ENCODE measurements at places on chromosomes 6 and 20.

DNA sequence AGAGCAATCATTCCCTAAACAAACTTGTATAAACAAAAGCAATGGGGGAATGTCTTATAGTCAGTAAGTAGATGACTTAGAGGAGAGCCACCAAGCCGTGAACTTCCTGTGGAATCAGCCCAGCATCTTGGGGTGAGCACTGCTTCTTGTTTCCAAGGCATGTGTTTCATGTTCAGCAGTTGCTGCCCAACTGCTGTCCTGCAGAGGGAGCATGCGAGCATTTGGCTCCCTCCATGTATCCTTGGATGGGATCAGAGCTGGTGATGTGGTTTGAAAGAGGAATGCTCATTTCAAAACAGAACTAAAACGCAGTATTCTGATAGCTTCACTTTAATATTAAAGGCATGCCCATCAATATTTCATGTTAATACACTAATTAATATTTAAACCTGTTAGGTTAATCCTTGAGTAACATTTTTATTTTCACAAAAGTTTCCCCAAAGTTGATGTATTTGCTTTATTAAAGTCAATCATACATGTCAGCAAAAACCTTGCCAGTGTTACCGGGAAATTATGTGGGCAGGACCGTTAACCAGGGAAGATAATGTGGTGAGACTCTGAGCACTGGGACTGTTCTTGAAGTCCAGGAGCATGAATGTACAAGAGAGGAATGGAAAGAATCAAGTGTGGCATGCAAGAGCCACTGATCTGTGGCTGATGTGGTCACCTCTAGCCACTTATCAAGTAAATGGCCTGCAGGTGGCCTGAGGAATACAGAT lies 172.1 kb upstream of the GGTLC1 start:
- no peak overlapping the region for H3K27ac ChIP-seq
- peak; percentile 3 for DNase-seq
- no peaks in the 10 kb centered on the region for H3K4me1 ChIP-seq
- no peaks in the 10 kb centered on the region for H3K36me3 ChIP-seq
- H3K27me3 ChIP-seq, result no peaks in the 10 kb centered on the region

- H3K4me3 ChIP-seq, result no peak overlapping the region
- H3K4me1 ChIP-seq, result no peaks in the 10 kb centered on the region
- H3K27ac ChIP-seq, result no peak overlapping the region
- H3K27me3 ChIP-seq, result no peaks in the 10 kb centered on the region
- no peak for DNase-seq
These were observed 52.2 kb downstream of the CDC40 start for GRCh38 chr6:110232450-110232849.

DNA sequence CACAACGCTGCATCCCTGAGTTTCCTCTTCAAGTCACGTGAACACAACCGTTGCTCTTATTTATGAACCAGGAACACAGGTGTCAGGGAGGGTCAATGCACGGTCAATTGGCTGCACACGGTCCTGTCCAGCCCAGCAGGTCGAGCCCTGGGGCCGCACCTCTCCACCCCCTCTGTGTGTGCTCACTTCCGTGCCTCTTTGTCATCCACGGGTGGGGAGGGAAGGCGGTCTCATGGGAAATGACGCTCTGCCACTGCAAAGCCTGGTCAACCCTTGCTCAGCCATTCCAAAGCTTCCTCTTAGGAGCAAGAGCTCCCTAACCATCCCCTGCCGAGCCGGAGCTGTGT lies 38.7 kb downstream of the DACT2 start:
- H3K27me3 ChIP-seq, result peaks cover 63% of the 10 kb centered on the region
- no peak overlapping the region for H3K27ac ChIP-seq
- H3K36me3 ChIP-seq, result no peaks in the 10 kb centered on the region
- H3K4me3 ChIP-seq, result no peak overlapping the region

- peak; percentile 32 for DNase-seq
- no peaks in the 10 kb centered on the region for H3K4me1 ChIP-seq
- H3K27me3 ChIP-seq, result peaks cover 88% of the 10 kb centered on the region
- H3K27ac ChIP-seq, result no peak overlapping the region
- no peak overlapping the region for H3K4me3 ChIP-seq
- H3K36me3 ChIP-seq, result no peaks in the 10 kb centered on the region
These were observed 51.5 kb downstream of the CTCFL start for GRCh38 chr20:57473246-57474048.

- H3K27me3 ChIP-seq, result no peaks in the 10 kb centered on the region
- H3K36me3 ChIP-seq, result peaks cover 21% of the 10 kb centered on the region
- no peak overlapping the region for H3K27ac ChIP-seq
- peaks cover 17% of the 10 kb centered on the region for H3K4me1 ChIP-seq
These were observed 3.1 kb downstream of the C6orf89 start for GRCh38 chr6:36888654-36889481.

DNA sequence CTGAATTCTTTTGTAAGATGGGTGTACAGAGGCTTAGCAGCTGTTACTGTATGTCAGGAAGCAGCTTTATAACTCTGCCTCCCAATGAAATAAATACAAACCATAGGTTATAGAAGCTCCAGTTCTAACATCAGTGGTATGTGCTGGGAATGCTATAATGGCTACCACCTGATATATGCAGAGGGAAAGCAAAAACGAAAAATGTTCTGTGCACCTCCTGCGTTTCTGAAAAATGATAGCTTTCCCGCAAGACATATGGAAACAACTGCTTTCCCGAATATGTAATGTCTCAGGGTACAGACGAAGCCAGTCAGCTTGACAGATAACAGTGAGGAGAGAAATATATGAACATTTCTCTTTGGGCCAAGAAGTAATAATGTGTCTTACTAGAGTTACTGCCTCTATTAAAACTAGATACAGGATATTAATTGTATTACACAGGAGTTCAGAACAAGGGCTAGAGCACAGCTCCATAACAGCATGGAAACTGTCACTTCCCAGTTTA lies 517.0 kb upstream of the NRSN1 start:
- no peaks in the 10 kb centered on the region for H3K27me3 ChIP-seq
- no peak for DNase-seq
- H3K4me1 ChIP-seq, result no peaks in the 10 kb centered on the region
- no peaks in the 10 kb centered on the region for H3K36me3 ChIP-seq

DNA sequence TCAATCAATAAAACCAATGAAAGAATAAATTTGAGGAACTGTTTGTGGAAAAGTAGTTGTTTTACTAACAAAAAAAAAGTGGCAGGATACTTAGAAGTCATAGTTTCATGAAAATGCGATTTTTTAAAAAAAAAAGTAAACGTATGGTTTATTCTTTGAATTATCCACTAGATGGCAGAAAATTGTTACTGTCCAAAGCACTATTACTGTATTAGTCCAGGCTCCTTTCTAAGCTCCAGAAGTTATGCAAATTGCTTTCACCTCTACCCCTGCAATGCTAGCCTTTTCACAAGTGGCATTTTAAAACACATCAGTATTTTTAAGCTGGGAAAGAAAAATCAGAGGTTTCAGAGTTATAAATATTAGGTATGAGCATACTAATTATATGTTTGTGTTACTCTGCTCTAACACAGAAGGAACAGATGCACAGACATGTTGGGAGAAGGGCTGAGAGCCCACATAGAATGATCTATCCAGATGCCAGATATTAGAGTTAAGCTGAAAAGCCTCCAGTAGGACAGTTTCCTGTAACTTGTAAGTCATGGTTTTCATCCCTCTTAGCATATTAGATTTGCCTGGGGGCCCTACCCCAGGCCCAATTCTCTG lies 63.9 kb downstream of the FHL5 start:
- DNase-seq, result peak; percentile 31
- no peaks in the 10 kb centered on the region for H3K36me3 ChIP-seq
- H3K4me1 ChIP-seq, result no peaks in the 10 kb centered on the region
- no peak overlapping the region for H3K4me3 ChIP-seq

DNA sequence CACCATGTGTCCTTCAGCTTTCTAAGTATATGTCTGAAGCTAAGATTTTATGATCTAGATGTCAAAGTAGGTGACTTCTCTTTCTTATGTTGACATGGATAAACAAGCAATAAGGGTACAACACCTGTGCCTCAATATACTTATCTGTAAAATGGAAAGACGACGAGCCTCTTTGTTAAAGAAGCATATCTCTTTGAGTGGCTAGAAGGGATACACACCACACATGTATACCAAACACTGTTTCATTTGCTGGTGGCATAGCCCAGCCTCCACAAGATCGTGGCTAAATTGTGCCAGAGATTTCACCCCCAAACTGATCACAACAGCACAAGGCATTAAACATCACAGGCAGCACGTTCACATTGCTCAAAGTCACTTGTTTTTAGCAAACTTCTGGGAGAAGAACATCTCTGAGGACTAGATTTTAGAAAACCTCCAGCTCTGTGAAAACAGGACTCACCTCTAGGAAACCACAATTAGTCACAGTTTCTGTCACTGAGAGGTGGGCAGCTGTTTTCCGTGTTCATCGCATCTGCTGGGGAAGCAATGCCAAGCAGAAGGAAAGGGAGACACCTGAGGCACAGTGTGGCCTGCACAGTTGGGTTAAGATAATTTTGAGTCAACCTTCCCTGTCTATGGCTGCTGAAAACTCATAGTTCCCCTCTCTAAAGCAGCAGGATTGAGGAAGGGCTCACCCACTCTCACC lies 263.0 kb upstream of the PLCB4 start:
- H3K4me1 ChIP-seq, result no peaks in the 10 kb centered on the region
- H3K36me3 ChIP-seq, result no peaks in the 10 kb centered on the region
- no peak overlapping the region for H3K4me3 ChIP-seq
- no peak overlapping the region for H3K27ac ChIP-seq
- peak; percentile 10 for DNase-seq

DNA sequence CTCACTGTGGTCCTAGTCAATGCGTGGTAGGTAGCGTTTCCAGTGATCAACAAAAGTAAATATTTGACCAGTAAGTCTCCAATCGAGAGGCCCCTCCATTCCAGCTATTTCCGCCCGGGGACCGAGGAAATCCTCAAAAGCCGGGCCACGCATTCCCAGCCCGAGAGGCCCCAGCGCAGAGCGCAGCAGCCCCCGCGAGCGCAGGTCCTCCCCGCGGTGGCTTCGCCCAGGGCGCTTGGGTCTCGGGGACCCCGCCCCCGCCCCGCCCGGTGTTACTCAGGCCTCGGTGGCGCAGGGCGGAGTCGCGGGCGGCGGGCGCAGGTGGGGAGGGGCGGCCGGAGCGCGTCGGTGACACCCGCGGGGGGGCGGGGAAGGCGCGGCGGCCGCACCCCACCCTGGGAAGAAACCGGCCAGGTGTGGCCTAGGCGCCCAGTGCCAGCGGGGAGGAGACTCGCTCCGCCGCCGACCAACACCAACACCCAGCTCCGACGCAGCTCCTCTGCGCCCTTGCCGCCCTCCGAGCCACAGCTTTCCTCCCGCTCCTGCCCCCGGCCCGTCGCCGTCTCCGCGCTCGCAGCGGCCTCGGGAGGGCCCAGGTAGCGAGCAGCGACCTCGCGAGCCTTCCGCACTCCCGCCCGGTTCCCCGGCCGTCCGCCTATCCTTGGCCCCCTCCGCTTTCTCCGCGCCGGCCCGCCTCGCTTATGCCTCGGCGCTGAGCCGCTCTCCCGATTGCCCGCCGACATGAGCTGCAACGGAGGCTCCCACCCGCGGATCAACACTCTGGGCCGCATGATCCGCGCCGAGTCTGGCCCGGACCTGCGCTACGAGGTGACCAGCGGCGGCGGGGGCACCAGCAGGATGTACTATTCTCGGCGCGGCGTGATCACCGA lies at the start of gene DSP:
Gene DSP (plus strand): TSS at position 497 of the 890 bp plus-strand sequence. CDS start 245 bp downstream, at position 742.
- H3K36me3 ChIP-seq, result peaks cover 46% of the 10 kb centered on the region
- no peaks in the 10 kb centered on the region for H3K27me3 ChIP-seq
- peak within 1 kb of the TSS; percentile 98 for H3K4me3 ChIP-seq
- DNase-seq, result peak; percentile 86
- H3K27ac ChIP-seq, result peak within 1 kb of the TSS; percentile 97

DNA sequence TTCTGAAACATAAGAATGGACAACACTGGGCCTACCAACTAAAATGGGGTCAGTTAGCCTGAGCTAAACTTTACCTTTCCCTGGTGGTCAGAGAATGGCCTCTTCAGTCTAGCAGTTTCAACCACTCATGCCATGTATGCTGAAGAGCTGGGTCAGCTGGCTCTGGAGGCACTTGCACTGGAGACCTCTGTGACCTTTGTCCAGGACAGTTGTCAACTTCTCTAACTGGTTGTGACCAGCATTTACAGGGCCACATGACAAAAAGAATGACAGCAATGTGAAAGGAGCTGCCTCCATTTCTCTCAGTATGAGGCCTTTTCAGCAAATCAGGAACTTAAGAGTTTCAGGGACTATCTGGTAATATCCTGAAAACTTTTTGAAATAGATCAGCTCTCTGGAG lies 59.9 kb upstream of the TMEM30A start:
- DNase-seq, result no peak
- no peaks in the 10 kb centered on the region for H3K36me3 ChIP-seq
- H3K27ac ChIP-seq, result no peak overlapping the region
- H3K4me3 ChIP-seq, result no peak overlapping the region
- no peaks in the 10 kb centered on the region for H3K27me3 ChIP-seq
- H3K4me1 ChIP-seq, result no peaks in the 10 kb centered on the region

DNA sequence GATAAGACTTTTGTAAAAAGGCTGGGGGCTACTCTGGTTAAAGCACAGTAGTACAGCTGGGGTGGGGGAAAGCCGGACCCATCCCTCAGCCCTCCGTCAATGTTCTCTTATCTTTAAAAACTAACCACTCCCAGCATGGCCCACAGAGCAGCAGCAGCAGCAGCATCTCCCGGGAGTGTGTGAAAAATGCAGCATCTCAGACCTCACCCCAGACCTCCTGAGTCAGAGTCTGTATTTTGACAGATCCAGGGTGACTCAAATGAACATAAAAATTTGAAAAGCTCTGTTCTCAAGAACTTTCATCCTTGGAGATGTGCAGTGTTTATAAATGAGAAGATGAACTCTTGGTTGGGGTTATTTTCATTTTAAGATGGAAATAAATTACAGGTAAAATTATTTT lies 277.7 kb upstream of the ECI2 start:
- H3K4me1 ChIP-seq, result no peaks in the 10 kb centered on the region
- no peak overlapping the region for H3K4me3 ChIP-seq
- peaks cover 6% of the 10 kb centered on the region for H3K36me3 ChIP-seq
- no peak overlapping the region for H3K27ac ChIP-seq
- H3K27me3 ChIP-seq, result no peaks in the 10 kb centered on the region

GRCh38 chr6:139743664-139744437 lies 369.4 kb upstream of the CITED2 start:
- peak overlapping the region; percentile 85 for H3K27ac ChIP-seq
- H3K4me3 ChIP-seq, result no peak overlapping the region
- no peaks in the 10 kb centered on the region for H3K36me3 ChIP-seq
- H3K4me1 ChIP-seq, result peaks cover 50% of the 10 kb centered on the region
- no peaks in the 10 kb centered on the region for H3K27me3 ChIP-seq

- H3K4me3 ChIP-seq, result no peak overlapping the region
- no peaks in the 10 kb centered on the region for H3K36me3 ChIP-seq
- no peak for DNase-seq
- H3K27ac ChIP-seq, result no peak overlapping the region
- H3K4me1 ChIP-seq, result no peaks in the 10 kb centered on the region
These were observed 13.4 kb downstream of the IYD start for GRCh38 chr6:150382171-150382570.

All from MCF 10A (cell line).